GM23248 (cell line): ENCODE measurements at places on chromosomes 5 and 9. TPM values are rescaled to one million over a fixed set of nuclear protein-coding genes. Genes with fewer than 3 reads are reported as not detected.

GRCh38 chr9:113616621-113617496 is 153.3 kb downstream of the RGS3 start:
- no peak for DNase-seq
- H3K36me3 ChIP-seq = no peaks in the 10 kb centered on the region
- H3K27me3 ChIP-seq = no peaks in the 10 kb centered on the region
- H3K27ac ChIP-seq = no peak overlapping the region

DNA sequence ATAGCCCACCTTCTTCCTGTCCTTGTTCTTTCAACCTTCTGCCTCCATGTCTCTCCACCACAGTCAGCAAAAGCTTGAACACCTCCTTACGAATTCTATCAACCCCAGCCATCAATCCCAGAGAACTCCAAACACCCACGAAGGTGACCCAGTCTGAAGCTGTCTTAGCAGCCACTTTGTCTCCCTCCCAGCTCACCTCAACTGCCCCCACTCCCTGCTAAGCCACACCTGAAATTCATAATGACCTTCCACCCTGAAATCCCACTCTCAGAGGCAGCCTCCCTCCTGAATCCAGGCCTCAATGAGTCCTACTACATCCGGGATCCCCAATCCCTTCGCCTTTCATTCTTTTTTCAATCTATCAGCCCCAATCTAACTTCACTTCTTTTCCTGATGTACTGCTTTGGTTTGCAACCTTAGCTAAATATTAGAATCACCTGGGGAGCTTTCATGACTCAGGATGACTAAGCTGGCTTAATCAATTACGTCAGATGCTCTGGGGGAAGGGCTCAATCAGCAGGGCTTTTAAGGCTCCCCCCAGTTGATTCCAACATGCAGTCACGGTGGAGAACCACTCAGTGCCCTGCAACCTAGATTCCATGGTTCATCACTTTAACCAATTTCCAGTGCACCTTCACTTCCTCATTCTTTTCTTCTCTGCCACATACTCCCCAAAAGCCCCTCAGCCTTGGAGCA is 32.2 kb downstream of the BHMT start:
- no peaks in the 10 kb centered on the region for H3K27me3 ChIP-seq
- 0 out of 2 replicates have a peak, but pooled peaks cover 15% of the 10 kb centered on the region for H3K4me1 ChIP-seq
- H3K27ac ChIP-seq = no peak overlapping the region
- H3K36me3 ChIP-seq = no peaks in the 10 kb centered on the region

LSM11 gene
- 0.52 and 0.79 TPM in 2 replicates for polyA plus RNA-seq

GRCh38 chr5:44183753-44184152 is 205.5 kb downstream of the FGF10 start:
- DNase-seq = no peak
- no peak overlapping the region for H3K4me3 ChIP-seq
- H3K4me1 ChIP-seq = no peaks in the 10 kb centered on the region
- no peaks in the 10 kb centered on the region for H3K27me3 ChIP-seq

DNA sequence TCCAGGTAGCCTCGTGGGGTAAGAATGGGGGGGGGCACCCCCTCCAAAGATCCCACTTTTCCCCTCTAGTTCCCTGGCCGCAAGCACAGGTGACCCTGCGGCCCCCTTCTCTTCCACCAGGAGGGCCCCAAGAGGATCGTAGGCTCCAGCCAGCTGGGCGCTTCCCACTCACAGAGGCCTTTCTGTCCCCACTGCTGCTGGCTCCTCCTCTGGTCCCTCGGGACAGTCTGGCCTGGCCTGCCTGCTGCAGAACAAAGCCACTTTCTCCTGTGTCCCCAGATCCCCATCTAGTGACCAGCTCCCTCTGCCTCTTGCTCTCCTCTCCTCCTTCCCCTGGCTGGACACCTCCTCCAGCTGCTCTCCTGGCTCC is 534 bp upstream of the SAPCD2 start:
- no peak for DNase-seq
- H3K27me3 ChIP-seq = no peaks in the 10 kb centered on the region
- H3K4me3 ChIP-seq = peak overlapping the region; percentile 65
- no peaks in the 10 kb centered on the region for H3K4me1 ChIP-seq
